Liver (tissue), 10 donors: ENCODE measurements at places on chromosomes 5 and 9.

- no peak for DNase-seq
These were observed 14.5 kb downstream of the ADAMTS13 start for GRCh38 chr9:133436681-133437080.

GRCh38 chr9:2790466-2790865, 53.4 kb downstream of the PUM3 start:
- DNase-seq: no peak

GRCh38 chr9:134962065-134962972, 44.6 kb upstream of the FCN1 start:
- DNase-seq: no peak

- no peak for DNase-seq
These were observed 23.8 kb upstream of the NPM1 start for GRCh38 chr5:171363846-171364245.

DNA sequence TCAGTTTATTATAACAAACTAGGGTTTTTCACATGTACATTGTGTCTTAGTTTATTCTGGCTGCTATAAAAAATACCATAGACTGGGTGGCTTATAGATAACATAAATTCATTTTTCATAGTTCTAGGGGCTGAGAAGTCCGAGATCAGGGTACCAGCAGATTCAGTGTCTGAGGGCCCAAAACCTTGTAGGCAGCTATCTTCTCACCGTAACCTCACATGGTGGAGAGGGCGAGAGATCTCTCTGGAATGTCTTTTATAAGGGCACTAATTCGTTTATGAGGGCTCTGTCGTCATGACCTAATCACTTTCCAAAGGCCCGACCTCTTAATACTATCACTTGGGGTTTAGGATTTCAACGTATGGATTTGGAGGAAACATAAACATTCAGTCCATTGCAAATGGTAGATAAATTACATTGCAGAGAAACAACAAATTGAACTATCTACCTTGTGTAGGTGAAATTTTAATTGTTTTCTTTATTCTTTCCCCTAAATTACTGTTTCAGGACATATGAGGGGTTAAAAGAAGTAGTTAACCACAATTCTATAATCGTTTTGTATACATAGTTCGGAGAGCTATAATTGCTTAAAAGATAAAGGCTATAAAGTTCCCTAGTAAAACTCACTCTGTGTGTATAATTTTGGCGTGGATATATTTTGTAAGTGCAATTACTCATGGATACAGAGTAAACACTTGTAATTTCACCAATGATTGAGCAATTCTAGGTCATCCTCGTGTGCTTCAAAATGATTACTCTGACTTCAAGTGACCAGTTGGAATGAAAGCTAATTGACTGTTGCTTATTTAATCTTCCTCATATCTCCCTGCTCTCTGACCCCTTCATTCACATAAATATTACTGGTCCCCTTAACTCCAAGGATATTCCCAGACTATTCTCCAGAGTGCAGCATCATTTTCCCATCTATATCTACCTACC, 247.5 kb upstream of the TMEM161B start:
- DNase-seq: no peak

DNA sequence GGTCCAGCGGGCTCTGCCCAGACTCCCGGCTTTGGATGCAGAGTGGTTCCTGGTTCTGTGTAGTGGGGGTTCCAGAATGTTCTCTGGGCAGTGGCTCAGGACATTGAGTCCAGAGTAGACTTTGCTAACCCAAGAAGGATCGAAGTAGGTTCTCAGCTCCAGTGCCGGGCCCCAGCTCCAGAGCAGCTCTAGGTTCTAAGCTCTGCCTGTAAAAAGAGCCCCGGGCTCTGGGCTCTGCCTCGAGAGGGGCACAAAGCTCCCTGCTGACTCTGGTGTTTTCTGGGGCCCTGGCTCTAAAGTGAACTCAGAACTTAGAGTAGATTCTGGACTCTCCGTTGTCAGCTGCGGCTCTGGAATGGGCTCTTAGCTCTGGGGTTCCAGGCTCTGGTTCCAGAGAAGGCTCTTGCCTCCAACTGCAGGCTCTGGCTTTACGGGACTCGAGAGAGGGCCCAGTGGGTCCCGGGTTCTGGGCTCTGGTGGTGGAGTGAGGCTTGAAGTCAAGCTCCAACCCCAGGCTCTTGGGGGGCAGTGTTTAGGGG, 414 bp downstream of the WDR38 start:
- no peak for DNase-seq

DNA sequence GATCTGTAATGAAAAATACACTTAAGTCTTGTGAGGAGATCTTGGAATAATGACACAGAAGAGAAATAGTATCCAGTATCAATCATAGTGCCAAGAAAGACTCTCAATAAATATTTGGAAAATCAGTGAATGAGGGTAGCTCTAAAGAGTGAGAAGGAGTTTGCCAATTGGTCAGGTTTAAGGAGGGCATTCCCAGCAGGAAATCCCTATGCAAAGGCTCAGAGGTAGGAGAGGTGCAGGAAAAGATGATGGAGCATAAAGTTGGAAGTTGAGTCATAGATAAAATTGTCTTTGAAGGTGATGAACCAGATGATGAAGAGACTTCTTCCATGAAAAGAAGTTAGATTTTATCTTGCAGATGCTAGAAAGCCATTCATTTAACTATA, 27.8 kb downstream of the TNPO1 start:
- DNase-seq: no peak

- no peak for DNase-seq
These were observed 1.2 kb downstream of the FBXO10 start for GRCh38 chr9:37575001-37575400.

- no peak for DNase-seq
These were observed 347.4 kb downstream of the PSAT1 start for GRCh38 chr9:78644359-78644758.

DNA sequence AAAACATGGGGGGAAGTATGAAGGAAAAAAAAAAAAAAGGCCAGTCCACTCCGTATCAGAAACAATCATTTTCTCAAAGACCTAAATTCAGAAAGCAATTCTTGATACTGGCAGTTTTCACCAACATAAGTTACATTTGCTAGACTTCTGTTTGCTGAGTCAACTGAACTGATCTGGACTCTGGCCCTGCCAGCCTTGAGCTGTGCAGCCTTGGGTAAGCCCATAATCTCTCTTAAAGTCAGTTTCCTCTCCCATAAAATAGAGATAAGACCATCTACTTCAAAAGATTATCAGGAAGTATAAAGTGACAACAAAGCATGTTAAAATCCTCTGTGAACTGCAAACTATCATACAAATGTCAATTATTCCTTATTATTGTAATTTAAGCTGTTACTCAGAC, 106.8 kb downstream of the MAPKAP1 start:
- no peak for DNase-seq

GRCh38 chr5:53194086-53194485, 84.5 kb upstream of the MOCS2 start:
- DNase-seq: no peak

- no peak for DNase-seq
These were observed 332.3 kb downstream of the BRINP1 start for GRCh38 chr9:119036969-119037368.

DNA sequence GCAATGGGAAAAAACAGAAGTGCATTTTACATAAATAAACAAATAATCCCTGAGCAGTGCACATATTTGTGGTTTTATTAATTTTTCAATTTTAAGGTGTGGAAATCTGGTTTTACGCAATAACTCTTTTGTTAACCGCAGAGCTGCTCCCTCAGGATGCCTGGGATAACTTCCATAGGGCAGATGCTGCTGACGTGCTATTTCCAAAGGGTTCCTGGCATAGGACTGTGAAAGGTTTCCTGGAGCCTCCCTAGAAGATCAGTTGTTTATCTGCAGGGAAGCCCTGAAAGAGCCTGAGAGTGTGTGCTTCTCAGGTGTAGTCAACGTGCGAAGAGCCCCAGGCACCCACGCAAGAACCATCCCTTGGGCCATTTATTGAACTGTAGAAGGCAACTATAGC, 443.5 kb downstream of the PLK2 start:
- DNase-seq: no peak

GRCh38 chr5:139446956-139447779, 7.8 kb upstream of the DNAJC18 start:
- no peak for DNase-seq

DNA sequence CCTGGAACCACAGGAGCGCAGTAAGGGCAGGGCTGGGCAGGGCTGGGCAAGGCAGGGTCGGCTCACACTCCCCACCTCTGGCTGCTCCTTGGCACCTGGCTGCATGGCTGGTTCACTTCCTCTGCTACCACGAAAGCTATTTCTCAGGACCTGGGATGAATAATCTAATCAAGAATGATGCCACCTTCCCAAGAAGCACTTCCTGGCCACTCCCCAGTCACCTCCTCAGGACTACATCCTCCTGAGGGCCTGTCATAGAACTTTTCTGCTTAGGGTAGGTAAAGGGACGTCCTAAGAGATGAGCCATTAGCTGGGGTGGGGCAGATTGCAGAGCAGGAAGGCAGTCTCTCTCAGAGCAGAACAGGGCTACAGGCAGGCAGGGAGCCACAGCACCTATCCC, 288.2 kb upstream of the MAP3K1 start:
- DNase-seq: no peak

DNA sequence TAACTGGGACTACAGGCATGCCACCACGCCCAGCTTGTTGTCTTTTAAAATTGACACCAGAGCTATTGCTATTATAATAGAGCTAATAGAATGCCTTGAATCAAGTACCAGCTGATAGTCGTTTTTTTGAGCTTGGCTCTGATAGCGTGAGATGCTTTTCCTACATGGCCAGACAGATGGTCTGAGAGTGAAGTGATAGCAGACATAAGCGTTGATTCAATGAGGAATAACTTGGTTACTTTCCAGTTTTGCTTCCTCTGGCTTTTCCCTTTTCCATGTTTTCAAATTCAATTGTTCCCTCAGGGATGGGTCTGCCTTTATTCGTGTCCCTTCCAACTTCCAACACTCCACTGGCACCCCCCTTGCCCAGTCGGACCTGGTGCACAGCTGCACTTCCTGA, 15.4 kb downstream of the AGXT2 start:
- DNase-seq: no peak

GRCh38 chr9:124743686-124744348, 27.3 kb downstream of the NR6A1 start:
- DNase-seq: no peak

DNA sequence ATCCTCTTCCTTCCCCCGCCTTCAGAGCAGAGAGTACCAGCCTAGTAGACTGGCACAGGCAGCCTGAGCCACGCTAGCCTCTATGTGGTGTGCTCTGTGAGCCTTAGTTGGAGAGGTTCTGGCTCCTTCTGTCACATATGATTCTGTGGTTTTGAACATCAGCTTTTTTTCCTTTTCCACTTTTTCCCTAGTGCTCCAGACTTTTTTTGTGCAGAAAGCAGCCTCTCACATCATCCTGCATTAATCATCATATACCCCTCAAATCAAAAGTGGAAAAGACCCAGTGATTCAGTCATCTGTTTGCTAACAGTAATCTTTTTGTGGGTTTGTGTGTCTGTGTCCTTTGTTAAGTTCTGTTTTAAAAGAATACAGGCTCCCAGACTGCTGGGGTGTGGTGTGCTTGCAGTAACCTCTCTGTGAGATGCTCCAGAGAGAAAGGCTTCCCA, 663.9 kb upstream of the RGMB start:
- DNase-seq: no peak

DNA sequence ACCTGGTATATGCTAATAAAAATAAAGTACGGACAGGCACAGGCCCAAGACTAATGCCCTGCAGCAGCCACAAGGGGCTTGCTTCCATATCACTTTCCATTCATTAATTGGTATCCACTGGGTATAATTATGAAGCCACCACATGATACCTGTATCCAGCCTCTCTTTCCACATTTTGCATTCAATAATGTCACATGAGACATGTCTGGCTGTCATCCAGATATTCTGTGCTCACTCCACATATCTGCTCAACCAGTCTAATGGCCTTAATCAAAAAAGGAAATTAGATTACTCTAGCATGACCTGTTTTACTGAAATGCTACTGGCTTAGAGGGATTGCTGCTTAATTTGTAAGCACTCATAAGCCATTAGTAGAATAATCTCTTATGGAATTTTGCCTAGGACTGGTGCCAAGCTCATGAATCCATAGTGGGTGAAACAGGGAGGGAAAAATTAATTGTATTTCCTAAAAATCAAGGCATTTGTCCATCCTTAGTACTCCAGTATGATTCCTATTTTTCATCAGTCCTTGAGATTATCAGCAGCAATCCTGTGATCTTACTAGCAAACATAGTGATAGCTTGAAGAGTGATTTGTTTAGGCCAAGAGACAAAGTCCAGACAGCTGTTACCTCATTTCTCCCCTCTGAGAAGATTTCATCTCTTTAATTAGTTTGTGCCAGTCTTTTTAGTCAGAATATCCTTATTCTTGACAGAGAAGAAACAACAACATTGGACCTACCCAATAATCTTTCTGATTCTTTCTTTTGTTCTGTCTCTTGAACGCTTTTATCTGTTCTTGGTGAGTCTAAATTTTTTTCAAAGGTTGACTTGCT, 119.2 kb upstream of the ABCA1 start:
- DNase-seq: no peak
